ENCODE measurements at places on chromosomes 16 and 17.

- no peak for DNase-seq
These were observed 2.9 kb downstream of the KRTAP9-7 start for GRCh38 chr17:41278176-41278955.

- no peak for DNase-seq
These were observed 47.7 kb downstream of the TUBD1 start for GRCh38 chr17:59844884-59845594.

- no peak for DNase-seq
These were observed 182.7 kb downstream of the TMEM132E start for GRCh38 chr17:34762078-34762477.

GRCh38 chr17:2943981-2944380 lies 119.4 kb downstream of the OR1D5 start:
- DNase-seq = no peak

- no peak for DNase-seq
These were observed 22.5 kb upstream of the NSMCE1 start for GRCh38 chr16:27291106-27291505.

DNA sequence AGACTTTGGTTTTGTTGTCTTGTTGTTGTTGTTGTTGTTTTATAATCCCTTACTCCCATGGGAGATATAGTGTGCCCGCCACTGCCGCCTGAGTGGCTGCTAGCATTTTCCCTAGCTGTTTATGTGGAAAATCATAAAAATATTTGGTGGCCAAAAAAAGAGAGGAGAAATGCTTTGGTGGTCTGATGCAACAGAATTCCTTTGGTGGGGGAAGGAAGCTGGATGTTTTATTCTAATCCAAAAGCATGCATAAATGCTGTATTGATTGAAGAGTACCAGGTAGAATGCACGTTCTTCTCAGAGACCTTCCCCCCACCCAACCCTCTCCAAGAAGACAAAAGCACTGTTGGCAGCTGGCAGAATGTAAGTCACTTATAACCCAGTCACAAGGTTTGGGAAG lies 93.2 kb downstream of the C17orf67 start:
- DNase-seq = no peak

DNA sequence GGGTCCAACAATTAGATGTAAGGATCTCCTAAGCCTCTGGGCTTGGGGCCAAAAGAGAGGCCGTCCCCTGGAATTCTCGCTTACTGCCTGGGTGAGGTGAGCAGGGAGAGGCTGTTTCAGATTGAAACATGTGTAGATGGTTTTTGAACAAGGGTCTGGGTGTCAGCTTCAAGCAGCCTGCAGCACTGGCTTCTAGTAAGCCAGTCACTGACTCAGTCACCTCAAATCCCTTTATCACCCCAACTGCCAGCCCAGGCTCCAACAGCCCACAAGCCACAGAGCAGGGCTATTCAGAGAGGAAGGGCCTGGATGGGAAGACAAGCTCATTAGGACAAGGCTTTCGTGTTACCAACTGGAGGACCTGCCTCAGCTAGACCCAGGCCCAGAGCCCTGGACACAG lies 180.2 kb downstream of the CCT6B start:
- no peak for DNase-seq

DNA sequence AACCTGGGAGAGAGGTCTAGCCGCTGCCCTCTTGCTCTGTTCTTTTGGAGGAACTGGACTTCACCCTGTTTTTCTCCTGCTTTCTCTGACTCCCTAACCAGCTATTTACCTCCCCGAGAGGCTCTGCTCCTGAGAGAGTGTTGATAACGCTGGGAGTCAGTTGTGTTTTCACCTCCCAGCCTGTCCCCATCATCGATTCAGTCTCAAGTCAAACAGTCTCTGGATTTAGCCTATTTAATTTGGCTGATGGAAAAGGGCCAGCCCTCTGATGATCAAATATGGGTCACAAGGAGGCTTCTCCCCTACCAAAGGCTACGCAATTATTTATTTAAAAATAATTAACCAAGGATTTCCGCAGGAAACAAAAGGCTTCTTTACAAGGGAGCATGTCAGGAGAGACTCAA lies 31.8 kb downstream of the HNF1B start:
- no peak for DNase-seq

DNA sequence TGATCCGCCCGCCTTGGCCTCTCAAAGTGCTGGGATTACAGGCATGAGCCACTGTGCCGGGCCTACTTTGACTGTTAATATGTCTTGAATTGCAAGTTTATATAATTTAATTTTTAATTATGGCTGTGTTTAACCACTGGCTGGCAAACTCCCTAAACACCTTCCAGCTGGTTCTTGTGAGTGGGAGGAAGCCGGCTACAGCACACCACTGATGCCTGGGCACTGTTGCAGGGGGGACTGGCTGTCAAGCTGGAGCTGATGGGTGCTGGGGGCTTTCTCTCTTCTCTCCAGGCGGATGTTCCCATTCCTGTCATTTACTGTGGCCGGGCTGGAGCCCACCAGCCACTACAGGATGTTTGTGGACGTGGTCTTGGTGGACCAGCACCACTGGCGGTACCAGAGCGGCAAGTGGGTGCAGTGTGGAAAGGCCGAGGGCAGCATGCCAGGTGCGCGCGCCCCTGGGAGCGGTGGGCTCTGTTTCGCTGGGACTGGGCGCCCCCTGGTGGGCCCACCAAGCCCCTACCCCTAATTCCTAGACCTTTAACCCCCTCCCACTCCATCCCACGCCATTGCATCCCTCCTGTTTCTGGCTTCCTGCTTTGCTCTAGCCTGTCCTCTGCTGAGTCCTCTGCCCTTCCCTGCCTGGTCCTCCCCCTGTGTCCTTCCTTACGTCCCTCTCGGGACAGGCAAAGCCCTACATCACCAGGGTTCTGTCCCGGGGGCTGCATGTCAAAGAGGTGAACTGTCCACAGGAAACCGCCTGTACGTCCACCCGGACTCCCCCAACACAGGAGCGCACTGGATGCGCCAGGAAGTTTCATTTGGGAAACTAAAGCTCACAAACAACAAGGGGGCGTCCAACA lies 9.5 kb downstream of the TBX21 start:
- no peak for DNase-seq

GRCh38 chr17:73467651-73468050 lies 155.8 kb upstream of the CDC42EP4 start:
- DNase-seq = no peak

DNA sequence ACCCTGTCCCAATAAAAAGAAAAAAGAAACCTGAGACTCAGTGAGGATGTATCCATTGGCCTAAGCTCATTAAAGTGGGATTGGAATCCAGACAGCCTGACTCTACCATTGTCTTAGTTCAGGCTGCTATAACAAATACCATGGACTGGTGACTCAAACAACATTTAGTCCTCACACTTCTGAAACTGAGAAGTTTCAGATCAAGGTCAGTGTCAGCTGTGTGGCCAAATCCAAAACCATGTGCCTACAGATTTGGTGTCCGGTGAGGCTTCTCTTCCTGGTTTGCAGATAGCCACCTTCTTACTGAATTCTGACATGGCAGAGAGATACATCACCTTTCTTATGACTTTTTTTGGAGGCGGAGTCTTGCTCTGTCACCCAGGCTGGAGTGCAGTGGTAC lies 53.3 kb upstream of the KDM8 start:
- DNase-seq = no peak

GRCh38 chr16:78503602-78504001 lies 404.1 kb downstream of the WWOX start:
- DNase-seq = peak; percentile 45

DNA sequence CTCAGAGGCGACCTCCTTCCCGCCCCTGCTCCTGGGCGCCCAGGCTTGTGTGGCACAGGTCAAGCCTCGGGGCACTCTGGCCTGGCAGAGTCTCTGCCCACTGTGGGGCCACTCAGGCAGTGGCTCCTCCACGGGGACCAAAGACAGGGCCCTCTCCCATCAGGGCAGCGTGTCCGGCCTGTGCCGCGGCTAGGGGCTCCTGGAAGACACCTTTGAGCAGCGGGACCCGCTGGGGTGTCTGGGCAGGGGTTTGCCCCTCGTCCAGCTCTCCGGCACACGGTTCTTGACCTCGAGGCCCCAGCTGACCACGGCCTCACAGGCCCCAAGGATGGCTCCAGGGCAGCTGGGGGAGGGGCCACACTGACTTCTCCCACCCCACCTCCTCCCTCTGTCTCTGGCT lies 24.7 kb upstream of the SSTR5 start:
- DNase-seq = no peak

DNA sequence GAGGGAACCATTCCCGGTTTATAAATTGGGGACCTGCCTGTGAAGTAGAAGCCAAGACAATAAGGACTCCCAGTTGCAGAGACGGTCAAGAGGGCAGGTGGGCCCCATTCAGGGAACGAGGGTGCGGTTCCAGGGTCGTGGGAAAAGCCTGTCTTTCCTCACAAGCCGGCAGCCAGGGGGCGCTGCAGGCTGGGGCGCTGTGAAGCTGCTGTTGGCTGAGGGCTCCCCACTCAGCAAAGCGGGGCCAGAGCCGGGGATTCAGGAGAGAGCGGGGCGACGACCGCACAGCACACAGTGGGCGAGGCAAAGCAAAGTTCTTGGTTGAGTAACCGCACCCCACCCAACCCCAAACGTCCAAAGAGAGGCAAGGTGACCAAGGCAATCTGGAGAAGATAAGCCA lies 24.9 kb downstream of the CDRT15 start:
- no peak for DNase-seq

GRCh38 chr17:29603109-29603674 lies 10.3 kb downstream of the ANKRD13B start:
- no peak for DNase-seq

GRCh38 chr16:78770353-78771091 lies 671.1 kb downstream of the WWOX start:
- DNase-seq = peak; percentile 15

DNA sequence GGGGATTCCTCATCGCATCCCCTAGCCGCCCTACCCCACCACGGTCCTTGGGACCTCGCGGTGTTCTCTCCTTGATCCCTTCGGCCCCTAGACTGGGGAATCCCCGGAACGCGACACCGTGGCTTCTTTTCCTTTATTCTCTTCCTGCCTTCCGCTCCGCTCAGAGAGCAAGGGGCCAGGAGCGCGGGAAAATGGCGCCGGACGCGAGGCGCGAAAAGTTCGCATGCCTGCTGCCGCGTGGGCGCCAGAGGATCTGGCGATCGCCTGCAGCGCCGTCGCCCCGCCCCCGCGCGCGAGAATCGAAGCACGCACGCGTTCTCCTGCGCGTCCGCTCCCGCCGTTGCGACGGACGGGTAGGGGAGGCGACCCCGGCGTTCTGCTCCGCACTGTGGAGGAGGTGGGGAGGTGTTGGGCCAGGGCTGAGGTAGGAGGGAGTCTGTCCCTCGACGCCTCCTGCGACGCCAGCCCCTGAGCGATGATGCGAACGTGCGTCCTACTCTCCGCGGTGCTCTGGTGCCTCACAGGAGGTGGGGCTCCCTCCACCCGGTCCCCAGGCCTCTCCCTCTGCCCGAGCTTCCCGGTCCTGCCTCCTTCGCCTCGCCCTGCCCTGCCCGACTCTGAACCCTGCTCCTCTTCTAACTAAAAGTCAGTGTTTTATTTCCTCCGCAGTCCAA lies at the start of gene ZPBP2:
TSS of gene ZPBP2 (plus strand) at position 323 of the 674 bp plus-strand sequence. CDS start at position 476, 153 bp downstream.
- no peak for DNase-seq

GRCh38 chr17:44216173-44216572 lies 3.3 kb downstream of the UBTF start:
- DNase-seq = no peak

- DNase-seq = no peak
These were observed 4.2 kb upstream of the GNA13 start for GRCh38 chr17:65060631-65061254.

- DNase-seq = no peak
These were observed at the start of gene OR1A2 for GRCh38 chr17:3197219-3197618. Gene OR1A2 (plus strand): TSS chr17:3197519. CDS start chr17:3197519, 0 bp downstream.

GRCh38 chr16:57878586-57878985 lies 76.3 kb upstream of the KIFC3 start:
- DNase-seq = no peak

- DNase-seq = no peak
These were observed 152.4 kb upstream of the RBL2 start for GRCh38 chr16:53281859-53282258.

DNA sequence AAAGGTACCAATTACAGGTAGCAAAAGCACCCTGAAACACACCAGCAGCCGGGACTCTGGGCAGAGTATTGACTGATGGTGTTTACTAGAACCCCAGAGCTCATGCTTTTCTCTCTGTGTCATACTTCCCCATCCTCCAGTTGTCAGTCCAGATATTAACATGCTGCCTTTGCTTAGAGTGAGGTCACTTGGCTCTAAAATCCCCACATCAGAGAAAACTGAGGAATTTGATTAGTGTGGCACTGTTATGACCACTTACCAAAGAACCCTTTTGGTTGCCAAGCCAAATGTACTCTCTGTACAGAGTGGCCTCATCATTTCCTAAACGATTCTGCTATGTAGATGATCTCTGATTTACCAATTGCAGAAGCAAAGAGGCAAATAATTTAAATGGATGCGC lies 80.4 kb downstream of the ABCC12 start:
- peak; percentile 86 for DNase-seq

GRCh38 chr17:48483471-48484131 lies 47.2 kb downstream of the HOXB1 start:
- peak; percentile 93 for DNase-seq

GRCh38 chr16:86444261-86444660 lies 66.1 kb upstream of the FOXF1 start:
- DNase-seq = no peak

- DNase-seq = no peak
These were observed 719 bp downstream of the PMFBP1 start for GRCh38 chr16:72171236-72171635.

GRCh38 chr17:80277751-80278671 lies 17.4 kb downstream of the RNF213 start:
- DNase-seq = no peak

DNA sequence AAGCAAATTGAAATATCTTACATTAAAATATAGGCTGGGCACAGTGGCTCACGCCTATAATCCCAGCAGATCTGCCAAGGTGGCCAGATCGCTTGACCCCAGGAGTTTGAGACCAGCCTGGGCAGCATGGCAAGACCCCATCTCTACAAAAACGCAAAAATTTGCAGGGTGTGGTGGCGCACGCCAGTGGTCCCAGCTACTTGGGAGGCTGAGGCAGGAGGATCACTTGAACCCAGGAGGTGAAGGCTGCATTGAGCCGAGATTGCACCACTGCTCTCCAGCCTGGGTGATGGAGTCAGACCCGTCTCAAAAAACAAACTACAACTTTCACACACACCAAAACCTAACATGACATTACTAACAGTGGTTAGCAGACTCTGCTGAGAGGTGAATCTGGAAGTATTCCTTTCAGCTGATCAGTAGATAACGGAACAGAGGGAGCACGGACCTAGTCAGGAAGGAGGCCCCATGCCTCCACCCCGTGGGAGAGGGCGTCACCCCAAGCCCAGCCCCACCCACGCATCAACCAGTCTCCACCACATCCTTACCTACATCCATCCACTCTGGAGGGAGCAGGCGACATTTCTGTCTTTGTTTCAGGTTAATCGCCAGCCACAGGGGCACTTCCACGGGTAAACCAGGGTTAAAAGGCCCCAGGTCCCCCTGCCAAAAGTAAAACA lies 1.7 kb downstream of the GINS2 start:
- no peak for DNase-seq

GRCh38 chr17:76543826-76544545 lies 4.1 kb downstream of the PRCD start:
- no peak for DNase-seq

GRCh38 chr16:22898874-22899348 lies 84.9 kb downstream of the HS3ST2 start:
- DNase-seq = peak; percentile 9

- no peak for DNase-seq
These were observed 11.9 kb upstream of the TEDC2 start for GRCh38 chr16:2447920-2448583.
